ENCODE measurements at places on chromosomes 7 and 10.

- no peak for DNase-seq
Measured at GRCh38 chr10:15943426-15943825, 83.1 kb upstream of the MINDY3 start.

DNA sequence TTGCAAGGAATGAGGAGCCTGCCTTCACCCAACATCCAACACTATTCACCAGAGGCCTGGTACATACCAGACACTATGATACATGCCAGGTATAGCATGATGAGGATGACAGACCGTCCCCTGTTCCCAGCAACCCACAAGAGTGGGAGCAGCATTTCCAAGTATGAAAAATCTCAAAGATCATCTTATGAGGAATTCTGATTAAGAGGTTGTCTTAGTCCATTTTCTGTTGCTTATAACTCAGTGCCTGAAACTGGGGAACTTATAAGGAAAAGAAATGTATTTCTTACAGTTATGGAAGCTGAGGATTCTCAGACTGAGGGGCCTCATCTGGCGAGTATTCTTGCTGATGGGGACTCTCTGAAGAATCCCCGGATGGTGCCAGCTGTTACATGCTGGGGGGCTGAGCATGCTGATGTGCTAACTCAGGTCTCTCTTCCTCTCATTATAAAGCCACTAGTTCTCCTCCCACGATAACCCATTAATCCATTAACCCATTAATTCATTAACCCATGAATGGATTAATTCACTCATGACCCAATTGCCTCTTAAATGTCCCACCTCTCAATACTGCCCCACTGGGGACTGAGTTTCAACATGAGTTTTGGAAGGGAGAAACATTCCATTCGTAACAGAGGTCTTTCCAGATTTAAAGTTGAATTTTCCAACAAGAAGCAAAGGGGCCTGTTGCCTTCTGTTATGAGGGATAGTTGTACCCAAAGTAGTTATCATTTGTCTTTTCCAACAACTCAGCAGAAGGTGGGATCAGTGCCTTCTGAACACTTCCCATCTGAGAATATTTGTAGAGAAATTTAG is 173.9 kb downstream of the HERPUD2 start:
- no peak for DNase-seq

DNA sequence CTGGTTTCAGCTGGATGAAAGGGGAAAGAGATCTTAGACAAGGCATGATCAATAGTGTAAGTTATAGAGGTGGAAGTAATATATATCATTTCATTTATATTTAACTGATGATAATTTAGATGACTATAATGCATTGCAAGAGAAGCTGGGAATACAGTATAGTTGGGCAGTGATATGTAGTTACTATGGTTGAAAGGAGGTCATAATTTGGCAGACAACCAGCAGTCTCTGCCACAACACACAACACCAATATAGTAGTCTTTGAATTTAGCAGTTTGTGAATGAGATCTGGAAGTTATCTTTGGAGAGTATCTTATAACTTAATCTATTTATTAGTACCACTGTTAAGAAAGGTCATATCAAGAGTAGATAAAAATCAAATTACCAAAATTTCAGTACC is 39.9 kb downstream of the TAX1BP1 start:
- DNase-seq = no peak

DNA sequence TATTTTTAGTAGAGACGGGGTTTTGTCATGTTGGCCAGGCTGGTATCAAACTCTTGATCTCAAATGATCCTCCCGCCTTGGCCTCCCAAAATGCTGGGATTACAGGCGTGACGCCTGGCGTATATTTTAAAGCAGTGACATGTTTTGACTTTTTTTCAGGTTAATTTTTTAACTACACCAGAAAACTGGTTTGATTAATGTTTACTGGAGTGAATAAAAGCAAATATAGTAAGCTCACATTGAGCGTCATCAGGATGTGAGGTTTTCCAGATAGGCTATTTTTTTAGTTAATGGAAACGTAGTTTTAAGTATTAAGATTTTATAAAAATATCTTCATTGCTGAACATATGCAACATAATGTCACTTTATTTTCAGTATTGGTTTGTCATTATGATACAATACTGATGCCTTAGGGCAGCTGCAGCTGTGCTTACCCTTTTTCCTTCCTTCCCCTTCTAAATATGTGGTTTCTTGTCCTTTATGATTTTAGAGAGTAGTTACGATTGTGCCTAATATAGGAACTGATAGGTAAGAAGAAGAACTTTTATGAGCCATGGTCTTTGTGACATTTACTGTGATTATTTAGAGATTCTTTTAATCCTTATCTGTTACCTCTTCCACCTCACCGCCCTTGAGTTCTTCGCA is 37.3 kb downstream of the TMEM60 start:
- DNase-seq = no peak

DNA sequence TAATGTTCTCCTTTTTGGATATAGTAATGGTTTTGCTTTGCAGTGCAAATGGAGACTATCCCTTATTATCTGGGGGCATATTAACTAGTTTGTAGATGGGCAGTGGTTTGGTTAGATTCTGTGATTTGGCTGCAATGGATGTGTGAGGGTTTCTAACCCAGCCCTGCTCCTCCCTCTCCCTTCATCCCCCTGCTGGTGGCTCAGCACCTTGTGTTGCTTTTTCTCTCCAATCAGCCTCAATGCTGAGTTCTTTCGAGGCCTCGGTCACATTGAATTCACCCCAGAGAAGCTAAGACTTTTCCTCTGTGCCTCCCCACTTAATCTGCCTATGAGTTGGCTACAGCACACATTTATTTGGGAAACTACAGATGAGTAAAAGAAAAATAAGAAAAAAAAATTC is 120.0 kb downstream of the MALRD1 start:
- no peak for DNase-seq

DNA sequence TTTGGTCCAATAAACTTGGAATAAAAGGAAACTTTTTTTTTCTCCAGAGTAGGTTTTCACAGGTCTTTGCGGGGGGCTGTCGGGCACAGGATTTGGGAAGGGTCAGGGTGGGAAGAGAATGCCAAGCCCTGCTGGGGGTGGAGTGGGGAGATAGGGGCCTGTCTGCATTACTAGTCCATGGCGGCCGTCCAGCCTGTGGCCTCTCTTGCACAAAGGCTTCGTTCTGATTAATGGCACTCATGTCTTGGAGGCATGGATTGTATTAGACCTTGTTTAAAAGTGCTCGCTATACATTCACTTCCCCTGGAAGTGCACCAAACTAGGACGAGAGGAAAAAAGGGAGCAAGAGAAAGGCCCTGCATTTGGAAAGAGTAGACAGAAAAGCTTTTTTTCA is 37.2 kb downstream of the LRMDA start:
- DNase-seq = no peak

GRCh38 chr10:100462709-100463108 is at the start of gene WNT8B:
WNT8B (plus strand) TSS chr10:100463009; CDS start chr10:100463169, 160 bp downstream.
- no peak for DNase-seq
